ENCODE measurements at places on chromosomes 6 and 20. TPM values are rescaled to one million over a fixed set of nuclear protein-coding genes. Genes with fewer than 3 reads are reported as not detected.

- DNase-seq: no peak
Observed at GRCh38 chr6:133248241-133249001, 7.3 kb downstream of the EYA4 start.

GRCh38 chr6:35492258-35492973 lies 4.5 kb downstream of the TEAD3 start:
- no peak for DNase-seq

FOXA2 gene
- not detected for total RNA-seq

MYB gene
- 21.3 TPM for total RNA-seq

PTGIS gene
- 0.10 TPM for total RNA-seq
